H1 (cell line): ENCODE measurements at places on chromosomes 7 and 10. TPM values are rescaled to one million over a fixed set of nuclear protein-coding genes. Genes with fewer than 3 reads are reported as not detected.
A peak's percentile ranks its signal among the peaks of the same experiment; 100 is the strongest.

- no peak for DNase-seq
Measured at GRCh38 chr7:43553999-43554398, 28.9 kb upstream of the STK17A start.

- no peak for DNase-seq
Measured at GRCh38 chr7:101522021-101522420, 107.1 kb downstream of the MYL10 start.

DNA sequence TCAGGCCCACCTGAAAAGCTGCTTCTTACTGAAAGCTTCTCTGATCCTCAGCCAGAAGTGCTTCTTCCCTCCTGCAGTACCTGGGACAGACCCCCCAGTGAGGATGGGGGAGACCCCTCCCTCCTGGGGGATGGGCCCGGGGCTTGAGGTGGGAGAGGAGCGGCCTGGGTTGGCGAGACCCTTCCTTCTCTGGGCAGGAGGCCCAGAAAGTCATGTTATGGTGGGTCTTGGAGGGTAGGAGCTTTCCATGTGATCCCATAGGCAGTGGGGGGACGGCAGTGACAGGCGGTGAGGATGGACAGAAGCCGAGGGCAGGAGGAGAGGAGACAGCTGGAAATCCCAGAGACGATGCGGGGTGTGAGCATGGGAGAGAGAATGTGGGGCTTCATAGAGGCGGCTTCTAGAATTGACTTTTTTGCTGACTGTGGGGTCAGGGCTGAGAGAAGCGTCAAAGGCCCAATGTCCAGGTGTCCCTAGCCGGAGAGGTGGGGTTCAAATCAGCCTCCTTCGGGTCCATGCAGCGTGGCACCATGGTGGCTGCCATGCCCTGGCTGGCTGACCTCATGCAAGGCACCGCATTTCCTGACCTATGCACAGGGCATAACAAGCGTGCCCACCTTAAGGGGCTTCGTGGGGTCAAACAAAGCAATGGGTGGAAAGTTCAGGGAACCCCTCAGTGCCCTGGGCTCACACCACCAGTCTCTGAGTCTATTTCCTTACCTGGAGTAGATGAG, 154.0 kb downstream of the UBE2H start:
- DNase-seq = no peak

- DNase-seq = no peak
Measured at GRCh38 chr10:112227331-112227987, 43.9 kb upstream of the GPAM start.

DNA sequence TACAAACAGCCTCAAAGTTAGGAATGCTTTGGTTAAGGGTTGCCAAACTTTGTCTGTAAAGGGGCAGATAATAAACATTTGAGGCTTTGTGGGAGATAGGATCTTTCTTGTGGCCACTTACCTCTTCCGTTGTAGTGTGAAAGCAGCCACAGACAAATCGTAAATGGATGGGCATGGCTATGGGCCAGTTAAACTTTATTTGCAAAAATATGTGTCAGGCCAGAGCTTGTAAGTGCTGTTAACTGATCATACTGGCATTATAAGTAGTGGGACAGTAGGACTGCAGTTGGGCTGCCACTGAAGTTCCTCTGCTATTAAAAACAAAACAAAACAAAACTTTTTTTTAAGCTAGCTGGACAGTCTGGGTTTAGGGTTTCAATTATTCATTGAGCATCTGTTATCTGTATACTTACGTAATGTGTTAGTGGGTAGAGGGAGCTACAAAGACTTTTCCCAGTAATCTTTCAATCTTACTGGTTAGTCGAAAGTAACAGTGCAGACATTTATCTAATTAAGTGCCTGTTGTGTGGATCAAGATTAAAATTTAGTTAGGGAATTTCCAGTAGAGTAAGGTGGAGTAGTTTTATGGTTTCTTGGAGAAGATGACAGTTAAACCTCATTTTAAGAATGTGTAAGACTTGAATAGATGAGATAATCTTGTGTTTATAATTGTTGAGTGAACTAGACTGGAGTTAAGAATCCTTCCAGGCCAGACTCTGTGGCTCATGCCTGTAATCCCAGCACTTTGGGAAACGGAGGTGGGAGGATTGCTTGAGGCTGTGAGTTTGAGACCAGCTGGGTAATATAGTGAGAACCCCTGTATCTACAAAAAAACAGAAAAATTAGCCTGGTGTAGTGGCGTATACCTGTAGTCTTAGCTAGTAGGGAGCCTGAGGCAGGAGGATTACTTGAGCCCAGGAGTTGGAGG, 100.1 kb downstream of the BTRC start:
- DNase-seq = no peak

DNA sequence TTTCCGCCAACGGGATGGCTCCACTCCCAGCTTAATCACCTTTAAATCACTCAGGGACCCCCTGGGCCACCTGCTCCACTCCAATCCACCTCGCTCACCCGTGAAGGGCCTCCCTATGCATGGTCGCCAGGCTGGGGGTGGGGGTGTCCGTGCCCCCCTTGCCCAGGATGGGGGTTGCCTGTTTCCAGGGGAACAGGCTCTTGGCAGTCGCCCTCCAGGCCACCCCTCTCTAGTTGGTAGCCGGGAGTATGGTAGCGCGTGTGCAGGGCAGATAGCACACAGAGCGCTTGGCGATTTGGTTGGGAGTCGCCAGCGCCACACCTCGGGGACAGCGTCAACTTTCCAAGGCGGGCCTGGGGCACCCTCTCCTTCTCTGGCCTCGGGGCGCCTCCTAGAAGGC, 134.9 kb upstream of the ZNF92 start:
- DNase-seq = peak; percentile 46

- no peak for DNase-seq
Measured at GRCh38 chr7:103996639-103997038, 7.2 kb upstream of the RELN start.

GRCh38 chr10:6064119-6064518, 2.0 kb upstream of the IL2RA start:
- no peak for DNase-seq

- DNase-seq = peak; percentile 46
Measured at GRCh38 chr7:37986908-37987330, 66.5 kb downstream of the EPDR1 start.

ZNF804B gene
- total RNA-seq = not detected in 2 replicates

PDGFA gene
- total RNA-seq = 38.0 and 43.0 TPM in 2 replicates

- no peak for DNase-seq
Measured at GRCh38 chr10:101625821-101626412, 37.8 kb downstream of the DPCD start.

DDX56 gene
- total RNA-seq = 55.4 and 56.9 TPM in 2 replicates

TFR2 gene
- total RNA-seq = 4.9 and 5.7 TPM in 2 replicates

NUDT13 gene
- 1.5 and 1.9 TPM in 2 replicates for total RNA-seq

LGI1 gene
- not detected in 2 replicates for total RNA-seq

DNA sequence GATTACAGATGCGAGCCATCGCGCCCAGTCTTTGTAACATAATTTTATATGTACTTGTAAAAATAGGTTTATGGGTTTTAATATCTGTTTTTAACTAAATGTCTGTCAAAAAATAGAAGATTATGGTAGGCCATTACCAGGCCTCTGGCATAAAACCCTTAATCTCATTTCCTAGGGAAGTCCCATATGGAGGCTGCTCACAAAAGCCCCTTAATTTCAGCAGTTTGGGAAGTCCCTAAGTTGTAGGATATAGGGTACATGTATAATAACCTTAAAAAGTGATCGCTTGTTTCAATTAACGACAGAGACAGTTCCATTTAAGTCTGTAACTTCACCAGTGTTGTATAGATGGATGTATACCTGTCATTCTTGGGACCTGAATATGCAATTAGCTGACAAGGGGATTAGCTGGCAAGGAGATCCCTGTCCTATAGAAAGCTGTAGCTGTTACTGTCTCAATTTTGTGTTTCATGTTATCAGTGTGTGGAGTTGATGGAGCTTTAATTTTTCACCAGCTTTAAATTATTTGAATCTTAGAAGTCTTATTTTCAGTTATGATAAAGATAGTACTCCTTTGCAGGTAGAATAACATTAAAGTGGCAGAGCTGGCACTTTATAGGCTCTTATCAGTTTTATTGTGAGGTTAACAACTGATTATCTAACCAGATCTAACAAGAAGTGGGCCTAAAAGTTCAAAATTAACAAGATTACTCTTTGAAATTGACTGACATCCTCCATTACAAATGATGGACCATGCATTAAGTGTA, 10.5 kb downstream of the TRIM24 start:
- no peak for DNase-seq

GTF2IRD2 gene
- 4.3 and 4.5 TPM in 2 replicates for total RNA-seq

MSMB gene
- not detected in 2 replicates for total RNA-seq

DNA sequence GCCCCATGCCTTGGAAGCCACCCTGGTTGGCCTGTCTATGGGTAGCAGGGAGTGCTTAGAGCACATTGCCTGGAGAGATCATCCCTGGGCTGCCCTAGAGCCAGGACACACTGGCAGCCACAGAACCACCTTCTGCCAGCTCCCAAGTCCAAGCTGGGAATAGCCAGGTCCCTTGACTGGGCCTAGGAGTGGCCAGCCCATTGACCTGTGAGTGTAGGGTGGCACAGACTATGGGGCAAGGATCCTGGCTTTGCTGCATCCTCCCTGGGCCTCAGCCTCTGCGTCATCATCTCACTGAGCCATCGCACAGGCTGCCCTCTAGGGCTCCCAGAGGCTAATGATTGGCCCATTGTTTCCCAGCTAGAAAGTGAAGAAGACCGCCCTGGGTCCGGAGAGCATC, 7.0 kb downstream of the AQP1 start:
- no peak for DNase-seq

DNA sequence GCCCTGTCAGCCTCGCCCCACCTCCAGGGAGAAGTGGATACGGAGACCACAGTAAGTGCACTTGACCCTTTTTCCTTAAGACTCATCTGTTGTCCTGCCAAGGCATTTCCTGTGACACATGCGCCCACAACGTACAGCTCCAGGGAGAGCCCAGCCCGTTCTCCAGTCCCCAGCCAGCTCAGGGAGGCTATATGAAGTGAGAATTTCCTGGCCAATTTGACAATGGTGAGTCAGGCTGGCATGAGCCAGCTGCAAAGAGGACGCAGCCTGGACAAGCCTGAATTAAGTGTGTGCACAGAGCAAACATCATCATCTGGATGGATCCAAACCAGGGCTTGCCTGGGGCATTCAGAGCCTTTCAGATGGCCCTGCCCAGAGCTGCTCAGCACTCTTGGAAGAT, 244.8 kb downstream of the KCNMA1 start:
- no peak for DNase-seq

DNA sequence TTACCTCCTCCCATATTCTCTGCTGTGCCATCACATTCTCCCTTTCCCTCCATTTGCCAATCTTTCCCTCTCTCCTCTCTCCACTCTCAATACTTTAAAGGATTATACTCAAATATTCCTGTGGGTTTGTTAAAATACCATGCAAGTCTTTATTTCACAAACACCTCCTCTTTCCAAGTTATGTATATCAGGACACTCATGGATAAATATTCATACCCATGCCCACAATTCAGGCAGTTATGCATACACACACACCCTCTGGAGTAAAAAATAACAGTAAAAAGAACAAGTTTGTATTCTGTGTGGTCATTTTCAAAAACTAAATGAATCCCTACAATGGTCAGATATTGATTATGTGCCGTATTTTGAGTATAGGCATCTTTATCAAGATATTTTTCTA, 73.3 kb upstream of the TMEM140 start:
- DNase-seq = no peak

GRCh38 chr10:79387974-79388850, 40.9 kb downstream of the PPIF start:
- DNase-seq = no peak

GRCh38 chr10:113350311-113351040, 202.4 kb upstream of the HABP2 start:
- DNase-seq = no peak

DNA sequence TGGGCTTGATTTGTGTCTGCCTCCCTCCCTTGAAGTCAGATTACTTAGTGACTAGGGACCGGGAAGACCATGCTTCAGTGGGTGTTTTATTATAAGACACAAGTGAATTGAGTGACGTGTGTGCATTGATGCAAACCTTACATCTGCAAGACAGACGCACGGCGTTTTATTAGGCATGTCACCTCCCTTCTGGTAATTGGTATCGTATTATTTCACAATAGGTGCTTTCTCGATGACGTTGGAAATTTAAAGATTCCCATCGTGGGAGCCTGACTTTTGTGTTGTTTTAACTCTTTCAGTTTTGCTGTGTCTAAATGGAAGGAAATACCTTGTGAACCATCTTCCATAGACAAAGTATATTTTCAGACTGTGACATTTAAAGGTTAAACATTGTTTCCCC, 132.6 kb downstream of the INSYN2A start:
- no peak for DNase-seq

DNA sequence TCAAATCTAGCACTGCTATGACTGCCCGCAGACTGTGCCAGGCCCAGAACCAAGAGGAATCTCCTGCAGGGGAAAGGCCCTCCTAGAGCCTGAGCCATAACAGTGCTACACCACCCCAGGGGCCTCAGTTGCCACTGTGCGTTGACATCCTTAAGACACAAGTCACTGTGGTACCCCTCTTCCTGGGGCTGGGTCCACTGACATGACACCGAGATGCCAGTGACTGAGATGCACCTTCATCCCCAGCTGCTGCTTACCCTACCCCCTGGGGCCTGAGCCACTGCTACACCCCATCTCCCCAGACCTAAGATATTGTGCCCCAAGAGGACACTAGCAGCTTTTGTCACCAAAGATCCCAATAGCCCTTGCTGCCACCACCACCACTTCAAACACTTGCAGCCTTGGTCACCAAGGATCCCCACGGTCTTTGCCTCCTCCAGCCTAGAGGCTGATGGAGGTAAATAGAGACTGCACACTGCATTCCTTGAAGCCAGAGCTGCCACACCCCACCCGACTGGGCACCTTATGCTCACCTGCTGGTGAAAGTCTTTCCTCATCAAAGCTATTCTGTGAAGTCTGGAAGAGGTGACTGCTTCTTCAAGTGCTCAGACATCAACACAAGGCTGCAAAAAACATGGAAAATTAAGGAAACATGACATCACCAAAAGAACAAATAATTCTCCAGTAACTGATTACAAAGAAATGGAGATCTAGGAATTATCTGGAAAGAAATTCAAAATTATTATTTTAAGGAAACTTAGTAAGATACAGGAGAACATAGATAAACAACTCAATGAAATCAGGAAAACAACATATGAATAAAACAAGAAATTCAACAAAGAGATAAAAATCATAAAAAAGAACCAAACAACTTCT, 40.4 kb upstream of the SHH start:
- DNase-seq = no peak

DNA sequence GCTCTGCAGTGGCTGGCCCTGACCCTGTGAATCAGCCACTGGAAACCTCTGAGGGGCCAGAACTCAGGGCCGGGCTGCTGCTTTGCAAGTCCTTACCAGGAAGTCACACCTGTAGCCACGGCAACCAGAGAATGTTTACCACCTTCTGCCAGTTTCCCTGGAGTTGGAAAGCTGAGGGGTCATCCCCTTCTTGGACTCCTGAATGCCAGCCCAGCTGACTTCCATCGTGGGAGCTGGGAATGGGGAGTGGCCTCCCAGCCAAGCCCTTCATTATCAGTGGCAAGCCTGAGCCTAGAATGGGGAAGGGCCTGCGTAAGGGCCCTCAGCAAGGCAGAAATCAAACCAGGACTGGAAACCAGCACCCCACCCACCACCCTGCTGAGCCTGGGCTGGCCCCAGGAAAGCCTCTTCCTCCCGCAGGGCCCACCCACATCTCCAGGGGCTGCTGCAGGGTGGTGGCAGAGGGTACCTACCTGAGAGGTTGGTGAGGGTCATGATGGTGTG, 6.5 kb upstream of the CRHR2 start:
- DNase-seq = no peak

GRCh38 chr7:104241538-104242209, 33.9 kb upstream of the ORC5 start:
- DNase-seq = no peak
